Psoas muscle (tissue), 8 donors: ENCODE measurements at places on chromosomes 7 and 10. TPM values are rescaled to one million over a fixed set of nuclear protein-coding genes. Genes with fewer than 3 reads are reported as not detected.

The HBP1 gene
- total RNA-seq: 65.3 TPM

The TMEM225B gene
- total RNA-seq: not detected

The SMIM30 gene
- 63.3 TPM for total RNA-seq

The NEUROD6 gene
- not detected for total RNA-seq

- H3K4me3 ChIP-seq: peak overlapping the region; percentile 83
- no peaks in the 10 kb centered on the region for H3K36me3 ChIP-seq
- H3K27ac ChIP-seq: peak overlapping the region; percentile 93
- no peak for DNase-seq
- H3K4me1 ChIP-seq: peaks cover 11% of the 10 kb centered on the region
Measured at GRCh38 chr7:90345595-90346335, 751 bp upstream of the GTPBP10 start.

- no peak overlapping the region for H3K27ac ChIP-seq
- DNase-seq: no peak
- peaks cover 7% of the 10 kb centered on the region for H3K4me1 ChIP-seq
- no peak overlapping the region for H3K4me3 ChIP-seq
- no peaks in the 10 kb centered on the region for H3K36me3 ChIP-seq
- H3K27me3 ChIP-seq: no peaks in the 10 kb centered on the region
Measured at GRCh38 chr7:39911167-39911566, 38.9 kb upstream of the CDK13 start.

GRCh38 chr7:144908943-144909556 lies 73.2 kb upstream of the TPK1 start:
- no peaks in the 10 kb centered on the region for H3K4me1 ChIP-seq
- no peaks in the 10 kb centered on the region for H3K36me3 ChIP-seq
- H3K4me3 ChIP-seq: no peak overlapping the region
- DNase-seq: no peak
